ENCODE measurements at places on chromosomes 7 and 10.
A peak's percentile ranks its signal among the peaks of the same experiment; 100 is the strongest.

DNA sequence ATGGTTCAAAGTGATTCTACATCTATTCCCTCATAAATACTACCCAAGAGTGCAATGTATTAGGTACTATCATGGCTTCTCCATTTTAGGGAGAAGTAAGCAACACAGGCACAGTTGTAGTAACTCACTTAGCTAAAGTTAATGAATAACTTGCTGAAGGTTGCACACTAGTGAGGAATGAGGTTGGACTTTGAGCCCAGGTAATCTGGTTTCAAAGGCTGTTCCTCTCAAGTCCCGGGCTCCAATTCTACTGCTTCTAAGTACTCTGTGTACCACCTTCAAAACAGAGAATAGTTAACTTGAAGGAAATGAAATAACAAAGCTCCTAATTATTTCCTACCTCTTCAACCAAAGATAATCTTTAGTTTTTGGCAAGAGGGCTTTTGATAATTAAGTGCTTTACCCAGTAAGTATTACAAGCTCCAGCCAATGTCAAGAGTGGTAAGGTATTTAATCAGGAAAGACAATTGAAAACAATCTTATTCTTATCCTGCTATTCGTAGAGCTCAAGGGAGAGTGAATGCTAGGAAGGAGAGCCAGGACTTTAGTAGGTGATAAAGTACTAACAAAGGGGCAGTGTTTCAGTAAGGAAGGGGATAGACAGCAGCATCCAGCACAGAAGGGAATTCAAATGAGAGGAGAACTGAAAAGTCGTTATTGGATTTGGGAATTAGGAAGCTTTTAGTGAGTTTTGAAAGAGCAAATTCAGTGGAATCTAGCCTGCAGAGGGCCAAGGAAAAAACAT is 158.2 kb upstream of the PTPRZ1 start:
- no peak for DNase-seq

DNA sequence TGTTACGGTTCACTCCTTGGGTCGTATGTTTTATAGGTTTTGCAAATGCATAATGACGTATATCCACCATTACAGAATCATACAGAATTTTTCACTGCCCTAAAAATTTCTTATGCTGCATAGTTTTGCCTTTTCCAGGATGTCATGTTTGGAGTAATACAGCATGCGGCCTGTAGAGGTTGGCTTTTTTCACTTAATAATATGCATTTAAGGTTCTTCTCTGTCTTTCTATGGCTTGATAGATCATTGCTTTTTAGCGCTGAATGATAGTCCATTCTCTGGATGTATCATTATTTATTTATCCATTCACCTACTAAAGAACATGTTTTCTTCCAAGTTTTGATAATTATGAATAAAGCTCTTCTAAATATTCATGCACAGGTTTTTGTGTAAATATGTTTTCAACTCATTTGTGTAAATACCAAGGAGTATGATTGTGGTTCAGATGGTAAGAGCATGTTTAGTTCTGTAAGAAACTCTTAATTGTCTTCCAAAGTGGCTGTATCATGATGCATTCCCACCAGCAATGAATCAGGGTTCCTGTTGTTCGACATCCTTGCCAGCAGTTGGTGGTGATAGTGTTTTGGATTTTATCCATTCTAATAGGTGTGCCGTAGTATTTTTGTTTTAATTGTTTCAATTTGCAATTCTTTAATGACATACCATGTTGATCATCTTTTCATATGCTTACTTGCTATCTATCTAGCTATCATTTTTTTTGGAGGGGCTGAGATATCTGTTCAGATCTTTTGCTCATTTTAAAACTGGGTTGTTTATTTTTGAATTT is 531.2 kb upstream of the GHITM start:
- DNase-seq = no peak

GRCh38 chr10:57694956-57695608 is 572.6 kb downstream of the IPMK start:
- DNase-seq = no peak

DNA sequence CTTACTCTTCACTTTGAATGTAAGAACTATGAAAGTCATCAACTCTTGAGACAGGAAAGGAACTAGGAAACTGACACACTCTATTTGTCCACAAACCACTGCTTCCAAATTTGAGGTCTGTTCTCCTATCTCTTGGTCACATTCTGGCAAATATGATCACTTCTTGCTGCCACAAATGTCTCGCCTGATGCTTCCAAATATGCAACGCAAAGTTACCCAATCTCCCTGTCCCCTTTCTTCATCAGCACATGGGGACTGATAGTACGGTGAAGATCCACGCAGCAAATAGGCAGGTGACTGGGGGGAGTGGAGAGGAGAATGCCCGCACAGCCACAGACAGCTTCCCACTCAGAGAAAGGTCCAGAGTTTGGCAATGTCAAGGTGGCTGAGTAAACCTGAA is 92.6 kb upstream of the TCF7L2 start:
- DNase-seq = no peak

- DNase-seq = no peak
These were observed 118.8 kb downstream of the DIP2C start for GRCh38 chr10:570628-571163.

DNA sequence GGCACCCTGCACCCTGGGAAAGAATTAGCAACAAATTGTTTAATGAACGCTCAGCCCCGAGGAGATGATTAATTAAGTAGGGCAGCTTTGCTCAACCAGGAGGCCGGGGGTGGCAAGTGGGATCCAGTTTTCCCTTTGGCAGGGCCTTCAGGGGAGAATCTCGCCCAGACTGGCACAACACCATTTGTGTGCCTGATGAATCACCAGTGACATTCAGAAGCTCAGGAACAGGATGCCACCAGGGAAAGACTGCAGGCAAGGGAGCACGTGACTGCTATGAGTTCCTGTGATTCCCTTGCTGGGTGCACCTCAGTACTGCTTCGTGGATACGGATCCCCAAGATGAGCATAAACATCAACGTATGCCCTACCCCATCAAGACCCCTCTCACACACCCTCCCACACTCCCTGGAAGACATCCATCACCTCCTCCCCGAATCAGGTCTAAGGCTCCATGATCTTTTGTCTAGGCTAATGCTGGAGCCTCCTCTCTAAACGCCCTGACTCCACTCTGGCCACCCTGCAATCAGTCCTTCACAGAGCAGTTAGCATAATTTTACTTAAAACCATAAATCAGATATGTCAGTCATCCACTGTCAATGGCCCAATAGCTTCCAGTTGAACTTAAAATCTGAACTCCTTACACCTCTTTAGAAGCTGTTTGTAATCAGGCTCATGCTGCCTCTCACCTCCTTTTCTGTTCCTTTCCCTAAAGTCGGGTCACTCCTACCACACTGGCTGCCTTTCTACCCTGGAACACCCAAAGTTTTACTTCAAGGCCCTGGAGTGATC is 109.2 kb upstream of the AGK start:
- no peak for DNase-seq

- no peak for DNase-seq
These were observed 24.1 kb upstream of the BTBD16 start for GRCh38 chr10:122246830-122247520.

DNA sequence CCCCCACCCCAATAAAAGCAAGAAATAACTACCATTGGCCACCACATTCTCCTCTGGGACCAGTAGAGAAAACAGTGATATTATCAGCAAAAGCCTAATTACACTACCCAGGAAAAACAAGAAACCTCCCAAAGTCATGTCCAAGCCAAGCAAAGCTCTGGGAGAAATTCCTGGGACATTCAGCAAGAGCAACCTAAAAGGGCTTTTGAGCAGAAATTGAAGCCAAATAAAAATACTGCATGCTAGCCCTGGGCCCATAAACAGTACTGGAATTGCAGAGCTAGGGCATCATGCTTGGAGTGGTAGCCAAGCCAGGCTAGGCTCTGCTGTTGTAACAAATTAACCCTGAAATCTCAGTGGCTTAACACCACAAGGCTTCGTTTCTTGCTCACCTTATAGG is 347.9 kb downstream of the LRMDA start:
- DNase-seq = no peak

DNA sequence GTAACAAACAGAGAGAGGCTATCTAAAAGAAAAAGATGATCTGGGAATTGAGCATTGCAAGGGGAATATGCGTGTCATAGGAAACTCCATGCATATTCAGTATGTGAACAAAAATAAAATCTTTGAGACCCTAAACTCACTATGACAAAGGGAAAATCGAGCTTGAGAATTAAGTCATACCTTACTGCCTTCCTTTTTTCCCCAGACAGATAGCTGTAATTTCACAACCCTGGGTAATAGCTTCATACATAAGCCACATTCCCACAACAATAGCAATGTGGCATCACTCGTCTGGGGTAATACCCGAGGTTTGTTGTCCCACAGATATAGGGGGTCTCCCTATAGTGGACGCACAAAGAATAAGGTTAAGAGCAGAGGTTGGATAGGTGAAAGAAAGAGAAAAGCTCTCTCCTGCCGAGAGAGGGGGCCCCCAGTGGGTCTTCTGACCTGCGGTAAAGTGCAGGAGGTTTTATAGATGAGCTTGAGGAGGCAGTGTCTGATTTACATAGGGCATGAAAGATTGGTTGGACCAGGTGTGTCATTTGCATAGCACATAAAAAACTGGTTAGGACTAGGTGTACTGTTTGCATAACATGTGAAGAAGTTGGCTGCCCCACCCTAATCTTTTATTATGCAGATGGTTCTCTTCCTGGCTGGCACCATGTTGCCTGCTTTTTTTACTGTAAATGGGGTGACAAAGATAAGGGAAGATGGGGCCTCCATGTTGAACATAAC is 11.6 kb downstream of the CYP3A43 start:
- DNase-seq = no peak

DNA sequence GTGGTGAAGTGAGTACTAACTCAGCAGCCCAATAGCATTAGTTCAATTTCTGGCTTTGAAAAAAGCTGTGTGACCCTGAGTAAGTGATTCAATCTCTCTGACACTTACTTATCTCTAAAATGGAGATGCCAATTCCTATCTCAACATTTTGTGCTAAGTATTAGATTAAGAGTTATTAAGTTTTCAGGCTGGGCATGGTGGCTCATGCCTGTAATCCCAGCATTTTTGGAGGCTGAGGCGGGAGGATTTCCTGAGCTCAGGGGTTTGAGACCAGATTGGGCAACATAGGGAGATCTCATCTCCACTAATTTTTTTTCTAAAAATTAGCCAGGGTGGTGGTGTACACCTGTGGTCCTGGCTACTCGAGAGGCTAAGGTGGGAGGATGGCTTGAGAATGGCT is 109.5 kb downstream of the PRTFDC1 start:
- no peak for DNase-seq

- DNase-seq = no peak
These were observed 8.5 kb downstream of the FAM53B start for GRCh38 chr10:124735491-124736286.

GRCh38 chr7:91636728-91637127 is 243.8 kb downstream of the MTERF1 start:
- no peak for DNase-seq

GRCh38 chr7:148464947-148465346 is 125.6 kb upstream of the C7orf33 start:
- DNase-seq = no peak

DNA sequence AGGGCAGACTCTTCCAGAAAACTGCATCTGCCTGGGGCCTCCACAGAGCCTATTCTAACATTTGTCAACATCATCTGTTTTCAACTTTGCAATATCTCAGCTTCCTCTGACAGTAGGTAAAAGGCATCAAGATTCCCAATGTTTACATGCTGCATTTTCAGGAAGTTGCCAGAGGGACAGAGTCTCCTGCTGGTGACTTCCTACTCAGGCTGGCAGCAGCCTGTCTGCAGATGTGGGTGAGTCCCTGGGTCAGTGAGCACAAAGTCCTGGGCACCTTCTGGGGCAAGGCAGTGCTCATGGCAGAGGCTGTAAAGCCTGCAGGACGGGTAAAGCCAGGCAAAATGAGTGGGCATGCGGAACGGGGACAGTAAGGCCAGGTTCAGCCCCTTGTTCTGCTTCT is 69.4 kb downstream of the EBF3 start:
- DNase-seq = no peak

DNA sequence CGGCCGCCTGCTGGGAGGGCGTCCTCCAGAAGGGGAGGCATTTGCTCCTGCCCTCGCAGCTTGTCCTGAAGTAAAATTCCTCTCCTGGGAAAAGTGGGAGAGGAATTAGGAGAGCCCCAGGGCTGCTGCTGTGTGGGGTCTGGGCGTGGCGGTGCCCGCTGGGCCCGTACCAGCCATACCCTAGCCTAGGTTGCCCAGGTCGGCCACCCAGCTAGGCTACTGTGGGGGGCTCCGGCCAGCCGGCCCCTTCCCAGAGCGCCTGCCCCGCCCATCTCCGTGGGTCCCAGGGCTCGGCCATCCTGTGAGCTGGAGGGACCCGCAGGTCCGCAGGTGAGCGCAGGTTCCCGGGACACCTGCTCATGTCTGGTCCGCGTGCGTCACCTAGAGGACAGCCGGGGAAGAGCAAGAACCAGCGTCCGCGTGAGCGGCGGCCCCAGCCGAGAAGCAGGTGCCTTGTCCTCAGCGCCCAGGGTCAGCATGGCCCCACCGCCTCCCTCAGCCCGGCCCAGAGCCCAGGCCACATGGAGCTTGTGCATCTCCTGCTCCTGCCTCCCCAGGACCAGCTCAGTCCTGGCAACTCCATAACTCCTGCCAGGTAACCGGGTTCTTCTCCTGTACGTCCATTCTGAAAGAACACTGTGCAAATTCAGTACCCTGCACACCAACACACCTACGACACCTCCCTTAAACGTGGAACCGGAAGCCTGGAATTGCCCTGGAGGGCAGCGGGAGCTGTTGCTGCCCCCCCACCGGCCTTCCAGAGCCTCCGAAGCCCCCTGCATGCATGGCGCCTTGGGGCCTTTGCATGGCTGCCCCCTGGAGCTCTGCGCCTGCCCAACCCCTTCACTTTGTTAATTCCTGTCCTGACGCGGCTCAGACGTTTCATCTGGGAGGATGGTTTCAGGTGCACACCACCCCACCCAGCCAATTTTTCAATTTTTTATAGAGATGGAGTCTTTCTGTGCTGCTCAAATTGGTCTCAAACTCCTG is 22.8 kb upstream of the FOXL3 start:
- DNase-seq = peak; percentile 13

- DNase-seq = no peak
These were observed 1.5 kb downstream of the IL15RA start for GRCh38 chr10:5975641-5976473.

DNA sequence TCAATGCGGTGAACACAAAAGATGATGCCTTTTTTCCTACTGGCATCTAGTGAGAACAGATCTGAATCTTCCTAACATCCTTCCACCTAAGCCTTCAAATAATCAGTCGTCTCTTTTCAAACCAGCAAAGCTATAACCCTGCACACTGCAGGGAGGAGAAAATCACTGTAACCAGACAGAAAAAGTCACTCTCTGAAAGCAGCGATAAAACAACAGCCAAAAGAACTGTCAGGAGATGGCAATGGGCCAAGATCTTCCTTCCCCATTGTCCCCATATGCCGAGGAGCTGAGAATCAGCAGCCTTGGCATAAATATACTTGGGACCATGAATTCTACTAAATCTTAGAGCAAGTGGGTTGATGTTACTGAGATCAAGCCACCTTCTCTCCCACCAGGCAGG is 13.1 kb downstream of the FZD9 start:
- no peak for DNase-seq

DNA sequence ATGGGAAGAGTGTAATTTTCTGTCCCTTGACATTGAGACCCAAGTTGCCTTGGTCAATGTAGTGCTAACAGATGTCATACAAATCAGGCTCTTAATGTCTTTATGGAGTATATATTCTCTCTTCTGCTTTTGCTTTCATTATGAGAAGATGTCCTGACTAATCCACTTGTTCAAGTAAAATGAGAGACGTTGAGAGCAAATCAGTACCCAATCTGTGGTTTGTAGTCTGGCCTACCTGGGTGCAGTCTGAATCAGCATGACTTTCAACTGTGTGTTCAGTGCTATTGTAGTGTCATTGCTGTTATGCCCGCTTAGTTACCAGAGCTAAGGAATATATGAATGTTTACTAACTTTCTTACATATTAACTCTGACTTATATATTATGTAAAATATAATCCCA is 612.4 kb downstream of the ANKRD7 start:
- DNase-seq = no peak

GRCh38 chr7:141232286-141233051 is 158.6 kb downstream of the TMEM178B start:
- no peak for DNase-seq

Measured in NCI-H524 (cell line).